ENCODE measurements at places on chromosomes 4 and X.
A peak's percentile ranks its signal among the peaks of the same experiment; 100 is the strongest.

DNA sequence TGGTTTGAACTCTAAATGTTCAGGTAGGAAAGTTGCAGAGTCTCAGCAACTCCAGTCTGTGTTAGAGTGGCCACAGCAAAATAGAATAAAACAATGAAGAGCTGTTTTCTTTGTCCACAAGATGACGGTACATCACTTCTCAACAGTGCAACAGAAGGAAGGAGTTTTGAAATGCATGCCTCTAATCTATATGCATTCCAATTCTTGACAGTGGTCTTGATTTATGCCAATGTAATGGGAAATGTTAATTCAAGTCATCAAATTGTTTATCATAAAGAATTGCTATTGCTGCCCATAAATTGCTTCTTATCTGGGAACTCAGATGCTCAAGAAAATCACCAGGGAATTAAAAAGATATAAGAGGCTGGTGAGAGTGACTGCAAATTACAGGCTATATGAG, 195.5 kb upstream of the PRPS2 start:
- DNase-seq = no peak

DNA sequence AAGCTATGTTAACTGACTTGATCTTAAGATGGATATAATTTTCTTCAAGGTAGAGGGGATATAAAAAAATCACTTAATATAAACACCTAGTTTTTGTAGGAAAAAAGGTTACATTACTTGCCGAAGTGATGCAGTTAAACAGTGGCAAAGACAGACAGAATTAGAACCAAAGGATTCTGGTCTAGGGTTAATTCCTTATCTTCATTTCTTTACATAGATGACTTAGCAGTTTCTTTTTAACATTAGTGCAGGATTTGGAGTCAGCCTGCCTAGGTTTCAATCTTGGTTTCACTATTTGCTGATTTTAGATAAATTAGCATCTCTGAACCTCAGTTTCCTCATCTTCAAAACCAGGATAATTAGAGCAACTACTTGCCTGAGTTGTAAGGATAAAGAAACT, 14.3 kb downstream of the ZAR1 start:
- DNase-seq = no peak

- no peak for DNase-seq
Observed at GRCh38 chr4:48119646-48120045, 14.4 kb downstream of the TXK start.

- DNase-seq = no peak
Observed at GRCh38 chr4:6194458-6195195, 5.7 kb downstream of the JAKMIP1 start.

- DNase-seq = peak; percentile 12
Observed at GRCh38 chrX:23745786-23746185, 2.7 kb upstream of the ACOT9 start.

DNA sequence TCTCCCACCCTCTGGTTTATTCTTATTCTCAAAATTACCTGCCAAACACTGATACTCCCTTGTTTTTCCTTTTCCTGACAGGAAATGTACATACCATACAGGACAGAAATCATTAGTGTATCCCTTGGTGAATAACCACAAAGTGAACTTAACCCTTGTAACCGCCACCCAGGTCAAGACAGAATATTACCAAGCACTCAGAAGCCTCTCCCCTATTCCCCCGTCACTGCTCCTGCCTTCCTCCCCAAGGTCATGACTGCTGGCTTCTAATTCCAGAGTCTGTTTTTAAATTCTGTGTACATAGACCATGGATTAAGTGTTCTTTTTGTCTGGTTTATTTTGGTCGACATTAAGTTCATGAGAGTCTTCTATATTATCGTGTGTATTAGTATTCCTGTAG, 37.7 kb downstream of the HTT start:
- no peak for DNase-seq

GRCh38 chrX:102658556-102658955, 7.3 kb downstream of the GPRASP1 start:
- DNase-seq = peak; percentile 28

- peak; percentile 58 for DNase-seq
Observed at GRCh38 chr4:98919996-98920395, 8.9 kb downstream of the EIF4E start.

GRCh38 chrX:18871970-18872369, 111.9 kb downstream of the PHKA2 start:
- DNase-seq = no peak

DNA sequence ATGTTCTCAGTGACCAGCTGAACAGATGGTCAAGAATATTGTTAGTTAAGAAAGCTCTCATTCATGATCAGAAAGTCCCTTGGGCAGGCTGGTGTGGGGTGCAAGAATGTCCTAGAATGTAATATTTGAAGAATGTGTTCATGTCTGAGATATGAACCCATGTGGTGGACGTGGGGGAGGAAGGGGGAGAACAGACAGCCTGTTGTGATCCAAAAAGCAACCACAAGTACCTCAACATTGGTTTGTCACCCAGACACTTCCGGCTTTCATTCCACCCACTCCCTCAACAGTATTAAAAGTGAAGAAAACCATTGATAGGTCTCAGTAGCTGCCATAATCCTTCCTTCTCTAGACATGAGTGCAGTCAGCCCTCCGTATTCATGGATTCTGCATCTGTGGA, 82.2 kb downstream of the MAML3 start:
- DNase-seq = peak; percentile 94

GRCh38 chr4:101886826-101887225, 96.3 kb downstream of the BANK1 start:
- no peak for DNase-seq

DNA sequence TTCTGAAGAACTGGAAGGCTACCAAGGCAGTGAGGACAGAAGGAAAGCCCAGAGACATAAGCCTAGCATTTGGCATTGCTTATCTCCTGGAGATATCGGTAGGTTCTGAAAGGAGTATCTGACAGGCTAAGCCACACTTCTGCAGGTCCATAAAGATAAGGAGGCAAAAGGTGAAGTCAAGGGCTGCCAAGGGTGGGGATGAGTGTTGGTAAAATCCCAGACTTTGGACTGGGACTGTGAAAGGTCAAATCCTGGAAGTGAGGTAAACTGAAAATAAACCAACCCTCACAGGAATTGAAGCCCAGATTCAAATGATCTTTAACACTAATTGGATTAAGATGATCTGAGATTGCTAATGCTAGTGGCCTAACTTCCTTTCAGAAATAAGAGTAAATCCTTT, 27.4 kb downstream of the GK start:
- no peak for DNase-seq

DNA sequence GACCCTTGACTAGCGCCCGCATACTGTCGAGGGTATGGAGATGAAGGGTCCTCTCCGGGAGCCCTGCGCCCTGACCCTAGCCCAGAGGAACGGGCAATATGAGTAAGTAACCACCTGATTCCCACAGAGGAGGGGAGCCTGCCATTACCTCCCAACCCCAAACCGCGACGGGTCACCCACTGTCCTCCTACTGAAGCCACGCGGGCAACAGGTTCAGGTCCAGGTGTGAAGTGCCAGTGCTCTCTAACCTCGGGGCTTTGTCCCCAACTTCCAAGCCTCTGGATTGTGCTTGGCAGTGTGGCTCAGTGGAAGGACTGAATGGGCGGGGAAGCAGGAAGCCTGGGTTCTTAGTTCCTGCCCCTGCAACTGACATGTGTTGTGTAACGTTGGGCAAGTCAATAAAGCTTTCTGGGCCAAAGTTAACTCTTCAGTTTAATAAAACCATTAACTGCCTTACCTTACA, 694 bp downstream of the OCRL start:
- DNase-seq = no peak

DNA sequence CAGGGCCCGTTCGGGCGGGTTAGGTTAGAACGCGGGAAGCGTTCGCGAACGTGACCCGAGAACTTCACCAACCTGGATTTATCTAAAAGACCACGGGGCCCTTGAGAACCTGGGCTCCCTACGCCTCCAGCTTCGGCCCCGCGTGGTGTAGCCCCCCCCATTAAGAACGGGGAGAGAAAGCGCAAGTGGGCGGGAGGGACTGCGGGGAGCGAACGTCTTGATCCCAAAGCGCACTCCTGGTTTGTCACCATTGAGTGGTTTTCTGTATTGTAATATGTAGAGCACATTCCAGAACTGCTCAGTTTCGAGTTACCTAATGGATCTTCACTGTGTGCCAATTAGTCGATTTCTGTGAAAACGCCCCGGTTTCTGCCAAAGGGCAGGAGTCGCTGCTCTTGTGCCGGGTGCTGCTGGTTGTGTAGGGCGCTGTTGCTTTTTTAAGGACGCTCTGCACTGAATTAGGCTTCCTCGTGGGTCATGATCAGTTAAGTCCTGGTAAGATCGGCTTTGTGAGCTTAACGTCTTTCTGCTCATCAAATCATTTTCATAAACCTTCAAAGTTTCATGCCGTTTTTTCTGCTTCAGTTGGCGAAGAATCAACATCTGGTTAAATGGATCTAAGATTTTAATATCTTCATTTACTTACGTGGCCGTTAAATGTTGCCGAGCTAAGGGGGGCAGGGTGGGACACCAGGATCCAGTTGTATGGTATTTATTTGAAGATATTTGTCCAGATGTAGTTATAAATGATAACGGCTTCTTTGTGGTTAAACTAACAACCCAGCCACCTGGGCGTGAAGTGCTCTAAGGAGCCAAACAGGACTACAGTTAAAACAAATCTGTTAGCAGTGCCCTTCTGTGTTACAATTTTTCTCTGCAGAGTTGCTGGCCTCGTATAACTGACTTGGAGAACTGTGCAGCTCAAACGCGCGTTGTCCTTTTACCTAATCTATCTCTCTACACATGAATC, 809 bp downstream of the MND1 start:
- peak; percentile 62 for DNase-seq

All from fibroblast of pulmonary artery (primary cell).